ENCODE measurements at places on chromosomes 7 and 10. TPM values are rescaled to one million over a fixed set of nuclear protein-coding genes. Genes with fewer than 3 reads are reported as not detected.

STEAP1B gene
- 2.2 TPM for total RNA-seq

FAM25G gene
- not detected for total RNA-seq

CYP26C1 gene
- not detected for total RNA-seq

PRPS1L1 gene
- total RNA-seq: not detected

MAGI2 gene
- 14.4 TPM for total RNA-seq

FERD3L gene
- total RNA-seq: not detected

DNA sequence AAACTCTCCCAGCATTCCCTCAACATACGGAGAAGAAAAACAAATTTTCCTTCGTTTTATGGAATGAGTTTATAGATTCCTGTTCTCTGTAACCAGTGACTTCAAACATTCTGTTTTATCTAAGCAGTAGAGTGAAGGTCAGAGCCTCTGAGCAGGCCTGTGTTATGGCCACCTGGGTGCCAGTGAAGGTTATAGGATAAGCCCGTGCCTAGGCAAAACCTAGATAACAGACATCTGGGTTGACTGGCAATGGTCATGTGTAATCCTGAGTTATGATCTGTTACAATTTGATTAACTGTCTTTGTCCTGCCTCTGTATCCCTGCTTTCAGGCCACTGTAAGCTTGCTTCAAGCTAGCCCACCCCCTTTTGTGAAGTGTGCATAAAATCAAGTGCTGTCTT lies 8.3 kb downstream of the LSM5 start:
- DNase-seq: peak; percentile 45

DNA sequence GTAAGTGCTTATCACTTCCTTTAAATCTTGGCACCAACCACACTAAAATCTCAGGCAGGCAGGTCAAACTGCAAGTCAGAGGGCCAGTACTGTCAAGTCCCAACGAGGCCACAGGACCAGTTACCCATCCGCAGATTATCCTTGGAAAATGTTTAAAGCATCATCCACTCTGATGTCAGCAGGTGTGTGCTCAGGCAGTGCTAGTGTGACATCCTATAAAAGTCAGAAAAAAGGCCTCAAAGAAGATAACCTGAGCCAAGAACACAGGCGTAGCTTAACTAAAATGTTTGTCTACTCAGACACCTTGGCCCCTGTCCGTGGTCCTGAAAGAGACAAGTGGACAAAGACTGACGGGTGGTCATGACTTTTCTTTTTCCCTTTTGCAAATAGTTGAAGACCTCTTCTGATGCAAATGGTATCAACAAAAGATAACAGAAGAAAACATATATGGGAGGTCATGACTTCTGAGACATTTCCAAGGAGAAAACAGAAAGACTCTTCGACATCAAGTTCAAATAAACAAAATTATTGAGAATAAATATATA lies 309.3 kb downstream of the KCNMA1 start:
- DNase-seq: no peak

- DNase-seq: no peak
Measured at GRCh38 chr7:78134256-78134655, 335.7 kb downstream of the PHTF2 start.

- DNase-seq: no peak
Measured at GRCh38 chr10:23445591-23445990, 6.7 kb downstream of the OTUD1 start.

DNA sequence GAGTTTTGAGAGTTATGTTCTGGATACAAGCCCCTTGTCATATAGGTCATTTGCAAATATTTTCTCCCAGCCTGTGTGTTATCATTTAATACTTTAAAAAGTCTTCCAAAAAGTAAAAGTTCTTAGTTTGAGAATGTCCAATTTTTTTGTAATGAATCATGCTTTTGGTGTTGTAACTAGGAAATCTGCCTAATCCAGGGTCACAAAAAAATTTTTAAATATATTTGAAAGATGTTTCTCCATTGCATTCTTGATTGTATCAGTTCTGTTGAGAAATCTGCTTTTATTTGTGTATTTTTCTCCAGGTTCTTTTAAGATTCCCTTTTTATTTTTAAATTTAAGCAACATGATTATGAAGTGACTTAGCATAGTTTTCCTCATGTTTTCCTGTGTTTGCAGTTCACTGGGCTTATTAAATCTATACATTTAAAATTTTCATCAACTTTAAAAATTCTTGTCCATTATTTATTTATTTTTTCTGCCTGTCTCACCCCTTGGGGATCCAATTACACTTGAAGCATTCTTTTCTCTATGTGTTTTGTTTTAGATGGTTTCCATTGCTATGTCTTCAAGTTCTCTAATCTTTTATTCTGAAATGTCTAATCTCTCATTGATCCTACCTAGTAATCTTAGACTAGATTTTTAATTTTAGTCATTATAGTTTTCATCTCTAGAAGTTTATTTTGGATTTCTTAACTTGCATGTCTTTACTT lies 47.0 kb downstream of the CCDC71L start:
- no peak for DNase-seq

DNA sequence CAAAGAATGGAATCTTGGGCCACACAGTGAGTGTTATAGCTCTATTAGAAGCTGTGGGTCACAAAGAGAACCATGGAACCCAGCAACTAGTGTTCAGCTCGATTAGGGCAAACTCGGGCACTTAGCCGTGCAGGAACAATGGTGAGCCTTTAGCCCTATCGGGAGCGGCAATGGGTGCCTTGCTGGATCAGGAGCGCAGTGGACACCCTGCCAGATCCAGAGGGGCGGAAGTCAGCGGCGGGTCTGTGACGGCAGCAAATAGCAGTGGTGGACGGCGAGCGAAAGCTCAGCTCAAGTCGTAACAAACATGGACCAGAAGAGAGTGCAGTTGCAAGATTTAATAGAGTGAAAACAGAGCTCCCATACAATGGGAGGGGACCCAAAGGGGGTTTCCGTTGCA lies 43.9 kb upstream of the NRG3 start:
- no peak for DNase-seq

GRCh38 chr7:41122256-41122987 lies 580.5 kb downstream of the INHBA start:
- no peak for DNase-seq

- DNase-seq: no peak
Measured at GRCh38 chr10:31875608-31876007, 53.0 kb downstream of the ARHGAP12 start.

- no peak for DNase-seq
Measured at GRCh38 chr10:10164848-10165247, 852.8 kb upstream of the CELF2 start.

GRCh38 chr10:56633876-56634452 lies 272.9 kb upstream of the ZWINT start:
- DNase-seq: no peak

DNA sequence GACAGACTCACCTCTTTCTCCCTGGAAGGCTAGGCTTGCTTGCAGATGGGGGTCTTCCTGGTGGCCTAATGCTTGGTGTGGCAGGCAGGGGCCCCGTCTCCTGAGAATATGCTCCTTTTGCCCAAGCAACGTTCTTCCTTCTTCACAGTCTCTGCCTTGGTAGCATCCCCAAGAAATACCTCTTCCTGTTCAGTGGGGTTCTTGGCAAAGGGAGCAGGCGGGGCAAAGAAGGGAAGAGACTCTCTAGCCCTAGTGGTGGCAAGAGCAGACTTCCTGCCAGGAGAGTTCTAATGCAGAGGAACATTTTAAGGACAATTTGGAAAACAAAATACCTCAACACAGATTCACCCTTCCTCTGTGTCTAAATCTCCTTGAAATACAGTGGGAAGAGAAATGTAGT lies at the start of gene CLEC5A:
TSS of gene CLEC5A (minus strand) at position 179 of the 400 bp plus-strand sequence. CDS start 682 bp downstream, outside the sequence.
- no peak for DNase-seq

- no peak for DNase-seq
Measured at GRCh38 chr10:36023939-36024338, 381.8 kb upstream of the FZD8 start.

DNA sequence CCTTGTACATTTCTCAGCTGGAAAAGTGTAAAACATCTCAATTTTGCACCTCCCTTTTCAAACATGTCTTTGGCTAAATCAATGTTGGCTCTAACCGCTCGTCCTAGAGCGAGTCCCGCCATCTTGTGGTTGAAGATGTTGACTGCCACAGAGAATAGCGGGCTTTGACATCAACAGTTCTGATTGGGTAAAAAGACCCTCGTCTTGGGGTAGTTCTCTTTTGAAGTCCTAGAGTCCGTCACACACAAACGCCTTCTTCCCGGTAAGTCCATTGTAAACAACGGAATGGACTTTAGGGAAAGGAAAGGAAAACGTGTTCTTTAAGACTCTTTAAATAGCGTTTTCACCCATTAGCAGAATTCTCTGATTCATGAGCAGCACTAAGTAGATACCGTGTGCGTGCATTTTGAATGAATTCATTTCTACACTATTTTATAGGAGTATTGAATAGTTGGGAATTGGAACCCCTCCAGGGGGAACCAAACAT lies 452 bp upstream of the RPP30 start:
- no peak for DNase-seq

DNA sequence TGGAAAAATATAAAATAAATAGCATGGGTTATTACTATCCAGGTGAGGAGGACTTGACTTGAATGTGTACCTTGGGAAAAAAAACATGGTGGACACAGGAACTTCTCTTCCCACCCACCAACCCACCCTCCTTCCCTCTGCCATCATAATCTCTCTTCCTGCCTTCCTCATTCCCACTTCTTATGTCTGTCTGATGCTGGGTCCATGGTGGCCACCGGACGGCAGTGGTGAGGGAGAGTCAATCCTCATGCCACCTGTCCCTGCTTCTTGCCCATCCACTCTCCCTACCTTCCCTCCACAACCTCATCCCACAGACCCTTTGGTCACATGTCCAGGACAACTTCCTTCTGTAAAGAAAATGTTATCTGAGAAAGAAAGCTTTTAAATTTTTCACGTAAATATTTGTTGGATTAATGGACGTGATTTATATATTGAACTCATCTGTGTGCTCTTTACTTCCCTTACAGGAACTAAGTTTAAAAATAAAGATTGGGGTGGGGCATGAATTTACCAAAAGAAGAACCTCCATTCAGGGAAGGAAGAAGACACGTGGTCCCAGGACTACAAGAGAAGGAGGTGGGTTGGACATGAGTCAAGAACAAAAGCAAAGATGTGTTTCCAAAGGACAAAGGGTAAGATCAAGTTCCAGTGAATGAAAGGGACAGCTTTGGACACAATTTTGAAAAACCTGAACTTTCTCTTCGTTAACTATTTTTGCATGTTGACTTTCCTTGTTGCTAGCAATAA lies 104.5 kb downstream of the PIP4K2A start:
- no peak for DNase-seq

DNA sequence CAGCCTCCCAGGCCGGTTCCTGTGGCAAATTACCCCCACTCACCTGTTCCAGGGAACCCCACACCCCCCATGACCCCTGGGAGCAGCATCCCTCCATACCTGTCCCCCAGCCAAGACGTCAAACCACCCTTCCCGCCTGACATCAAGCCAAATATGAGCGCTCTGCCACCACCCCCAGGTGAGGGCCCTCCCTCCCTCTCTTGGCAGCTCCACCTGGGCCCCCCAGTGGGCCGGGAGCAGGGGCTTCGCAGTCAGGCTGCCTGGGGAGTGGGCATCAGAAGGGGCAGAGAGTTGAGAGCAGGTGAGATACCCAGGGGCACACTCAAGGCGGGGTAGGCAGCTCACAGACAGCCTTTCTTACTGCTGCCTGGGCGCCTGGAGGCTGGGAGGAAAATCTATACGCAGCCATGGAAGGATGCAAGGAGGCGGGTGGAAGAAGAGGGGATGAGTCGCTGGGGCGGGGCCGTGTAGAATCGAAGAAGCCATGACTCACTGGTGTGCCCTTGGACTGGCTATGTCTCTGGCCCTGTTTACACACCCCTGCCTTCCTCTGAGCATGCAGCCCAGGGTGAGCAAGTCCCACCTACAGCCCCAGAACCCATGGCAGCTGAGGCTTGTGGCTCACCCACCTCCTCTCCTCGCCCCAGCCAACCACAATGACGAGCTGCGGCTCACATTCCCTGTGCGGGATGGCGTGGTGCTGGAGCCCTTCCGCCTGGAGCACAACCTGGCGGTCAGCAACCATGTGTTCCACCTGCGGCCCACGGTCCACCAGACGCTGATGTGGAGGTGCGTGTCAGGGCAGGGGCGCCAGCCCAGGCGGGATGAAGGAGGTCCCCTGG lies 48.6 kb upstream of the PPIF start:
- no peak for DNase-seq

DNA sequence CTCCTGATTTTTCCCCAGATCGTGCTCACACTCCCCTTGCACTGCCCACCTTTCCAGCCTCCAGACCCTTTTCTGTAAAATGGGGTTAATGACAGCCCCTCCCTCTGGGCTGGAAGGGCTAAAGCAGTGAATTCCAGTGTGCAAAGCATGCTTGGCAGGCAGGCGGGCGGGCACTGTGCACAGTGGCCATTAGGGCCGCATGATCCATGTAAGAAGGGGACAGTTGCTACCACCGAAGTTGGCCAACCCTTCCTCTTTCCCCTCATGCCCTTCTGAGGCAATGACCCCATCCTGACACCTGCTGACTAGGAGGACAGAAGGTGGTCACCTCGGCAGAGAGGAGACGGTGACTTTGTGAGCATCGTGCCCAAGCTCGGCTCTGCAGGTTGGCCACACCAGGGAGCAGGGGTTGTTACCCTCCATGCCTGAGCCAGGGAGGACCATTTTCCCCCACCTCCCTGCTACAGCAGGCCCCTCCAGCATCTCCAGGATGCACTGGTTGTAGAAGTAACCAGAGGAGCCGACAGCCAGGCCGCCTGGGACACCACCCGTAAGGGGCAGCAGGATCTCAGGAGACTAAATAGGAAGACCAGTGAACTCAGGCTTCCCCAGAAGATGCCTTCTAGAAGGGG lies 166.4 kb downstream of the SLIT1 start:
- DNase-seq: no peak

DNA sequence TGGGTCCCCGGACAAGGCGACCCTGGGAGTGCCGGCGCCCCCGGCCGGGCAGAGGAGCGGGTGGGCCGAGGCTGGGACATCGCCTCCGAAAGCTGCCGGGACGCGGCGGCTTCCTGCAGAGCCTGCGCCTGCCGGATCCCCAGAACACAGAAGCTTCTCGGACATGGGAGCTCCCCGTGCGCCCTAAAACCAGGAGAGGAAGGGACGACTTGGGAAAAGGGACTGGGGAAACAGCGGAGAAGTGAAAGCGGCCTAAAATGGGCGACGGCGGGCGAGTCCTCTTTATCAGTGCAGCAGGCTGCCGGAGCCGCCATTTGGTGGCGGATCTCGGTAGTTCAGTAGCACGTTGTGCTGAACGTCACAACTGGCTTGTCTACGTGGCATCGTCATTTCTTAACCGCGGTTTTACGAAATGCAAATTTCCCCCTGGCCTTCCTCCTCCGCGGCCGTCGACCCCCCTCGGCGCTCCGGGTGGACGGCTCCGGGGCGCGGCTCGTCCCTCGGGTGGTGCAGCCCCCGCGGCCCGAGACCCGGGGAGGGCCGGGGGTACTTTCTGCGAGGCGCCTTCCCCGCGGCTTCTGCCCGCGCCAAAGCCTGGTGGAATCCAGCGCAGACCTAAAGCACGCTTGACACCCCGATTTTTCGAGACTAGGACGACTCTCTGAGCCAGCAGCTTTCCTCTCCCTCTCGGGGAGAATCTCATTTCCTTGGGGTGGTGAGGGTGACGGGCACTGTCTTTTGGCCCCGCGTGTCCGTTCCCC lies 9.9 kb upstream of the SPAG6 start:
- DNase-seq: no peak

GRCh38 chr7:27925573-27926201 lies 185.7 kb downstream of the TAX1BP1 start:
- no peak for DNase-seq
